ENCODE measurements at places on chromosomes 7 and 10.

GRCh38 chr10:13990946-13991345 lies 339.8 kb downstream of the FRMD4A start:
- no peak for DNase-seq

DNA sequence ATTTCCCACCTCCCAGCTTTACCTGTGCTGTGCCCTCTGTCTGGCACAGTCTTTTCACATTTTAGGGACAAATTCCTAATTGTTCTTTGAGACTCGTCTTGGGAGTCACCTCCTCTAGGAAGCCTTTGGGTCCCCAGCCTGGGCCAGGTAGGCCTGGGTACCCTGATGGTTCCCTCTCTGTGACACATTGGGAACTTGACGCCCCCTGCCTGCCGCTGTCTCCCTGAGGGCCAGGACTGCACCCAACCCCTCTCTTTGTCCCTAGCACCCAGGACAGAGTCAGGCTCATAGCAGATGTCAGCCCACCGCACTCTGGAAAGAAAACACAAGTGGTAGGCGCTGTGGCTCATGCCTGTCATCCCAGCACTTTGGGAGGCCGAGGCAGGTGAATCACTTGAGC lies 71.4 kb downstream of the GTF2IRD1 start:
- DNase-seq, result no peak

DNA sequence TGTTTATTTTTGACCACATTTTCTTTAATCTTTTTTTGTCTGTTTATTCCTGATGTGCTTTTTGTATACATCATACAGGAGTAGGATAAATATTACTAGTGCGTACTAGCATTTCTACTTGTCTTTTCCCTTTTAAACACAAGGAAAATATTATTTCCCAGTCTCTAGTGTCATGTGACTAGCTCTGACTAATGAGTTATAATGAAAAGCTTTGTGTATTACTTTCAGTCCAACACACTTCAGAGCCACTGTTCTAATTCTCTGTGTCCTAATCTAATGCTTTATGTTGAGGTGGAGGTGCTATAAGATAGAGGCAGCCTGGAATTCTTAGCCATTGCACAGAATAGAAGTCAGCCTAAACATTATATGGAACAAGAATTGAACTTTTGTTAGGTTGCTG lies 65.0 kb upstream of the RAB18 start:
- DNase-seq, result no peak

GRCh38 chr7:157152391-157152937 lies 13.7 kb downstream of the UBE3C start:
- no peak for DNase-seq

DNA sequence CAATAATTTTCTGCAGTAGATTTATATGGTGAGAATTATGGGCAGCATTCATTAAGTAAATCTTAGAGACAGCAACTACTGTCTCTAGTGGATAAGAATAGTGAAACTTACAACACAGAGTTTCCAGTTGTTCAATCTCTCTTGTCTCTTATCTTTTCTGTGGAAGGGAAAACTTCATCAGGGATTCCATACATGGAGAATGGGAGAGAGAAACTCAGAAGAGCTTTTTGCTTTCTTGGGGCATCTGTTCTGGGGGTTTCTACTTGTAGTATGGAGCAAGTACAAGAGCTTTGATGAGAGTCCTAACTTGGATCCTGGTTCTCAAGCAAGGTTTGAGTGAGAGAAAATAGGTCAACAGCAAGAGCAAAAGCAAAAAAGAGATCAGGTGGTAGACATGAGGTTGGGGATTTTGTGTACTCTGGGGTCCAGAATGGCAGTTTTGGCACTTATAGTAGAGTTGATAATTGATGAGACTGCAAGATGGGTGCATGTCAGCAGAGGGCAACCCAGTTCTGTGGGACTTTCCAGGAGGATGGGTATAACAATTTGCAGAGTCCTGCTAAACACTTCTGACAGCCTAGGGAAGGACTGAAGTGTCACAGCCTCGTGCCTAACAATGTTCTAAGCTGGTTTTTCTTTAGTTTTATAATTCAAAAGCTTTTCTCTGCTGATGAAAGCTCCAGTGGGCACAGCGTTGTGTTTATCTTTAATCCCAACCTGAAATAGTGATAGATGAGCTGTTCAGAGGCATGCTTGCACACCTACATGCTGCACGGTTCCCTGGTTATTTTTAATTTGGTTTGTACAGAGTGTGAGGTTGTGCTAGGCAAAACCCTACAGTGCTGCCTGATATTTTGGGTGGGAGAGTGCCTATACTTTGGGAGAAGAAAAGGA lies 32.0 kb upstream of the STRIP2 start:
- DNase-seq, result no peak

DNA sequence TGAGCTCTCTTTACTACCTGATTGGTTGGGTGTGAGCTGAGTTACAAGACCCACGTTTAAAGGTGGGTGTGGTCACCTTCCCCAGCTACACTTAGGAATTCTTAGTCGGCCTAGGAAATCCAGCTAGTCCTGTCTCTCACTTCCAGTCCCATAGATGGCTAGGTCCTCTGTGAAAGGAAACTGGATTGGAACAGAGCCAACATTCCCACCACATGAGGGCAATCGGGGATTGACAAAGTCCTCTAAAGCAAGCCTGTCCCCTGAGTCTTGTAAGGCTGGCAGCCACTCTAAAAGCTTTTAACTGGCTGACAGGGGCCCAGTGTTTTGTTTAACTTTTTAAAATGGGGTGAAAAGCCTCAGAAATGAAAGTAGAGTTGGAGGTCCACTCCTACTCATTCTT lies 15.1 kb upstream of the CROT start:
- DNase-seq, result no peak

All from omental fat pad (tissue), 4 donors.